Activated T-helper 1 cell treated with anti-CD3 and anti-CD28 coated beads, Interleukin-12 subunit alpha, Interleukin-12 subunit beta, Interleukin-2, Interleukin-4 antibody, amounts not matched to agents 30 ng/mL and 10 ng/mL and 1 ng/mL, durations not matched to agents 14 hours and 24 hours and 36 hours (primary cell): ENCODE measurements at places on chromosomes 7 and 10. TPM values are rescaled to one million over a fixed set of nuclear protein-coding genes. Genes with fewer than 3 reads are reported as not detected.

ANKRD30A gene
- total RNA-seq, result not detected in 2 replicates

DOCK4 gene
- 0.31 and 0.37 TPM in 2 replicates for total RNA-seq

PDGFA gene
- 8.5 and 8.8 TPM in 2 replicates for total RNA-seq

FAM25A gene
- not detected in 2 replicates for total RNA-seq

VAX1 gene
- not detected in 2 replicates for total RNA-seq

EGFR gene
- 0.10 TPM in 1 of 2 replicates, not detected in the other for total RNA-seq

CDNF gene
- 0.47 and 0.93 TPM in 2 replicates for total RNA-seq

OR13A1 gene
- total RNA-seq, result not detected in 2 replicates

KCTD7 gene
- total RNA-seq, result 11.0 and 13.8 TPM in 2 replicates

ACSM6 gene
- total RNA-seq, result not detected in 2 replicates

BTBD16 gene
- not detected in 2 replicates for total RNA-seq

SRRM3 gene
- total RNA-seq, result not detected in 2 replicates

CREB3L2 gene
- 61.6 and 61.8 TPM in 2 replicates for total RNA-seq
